DND-41 (cell line): ENCODE measurements at places on chromosomes 1 and 21.
A peak's percentile ranks its signal among the peaks of the same experiment; 100 is the strongest.

DNA sequence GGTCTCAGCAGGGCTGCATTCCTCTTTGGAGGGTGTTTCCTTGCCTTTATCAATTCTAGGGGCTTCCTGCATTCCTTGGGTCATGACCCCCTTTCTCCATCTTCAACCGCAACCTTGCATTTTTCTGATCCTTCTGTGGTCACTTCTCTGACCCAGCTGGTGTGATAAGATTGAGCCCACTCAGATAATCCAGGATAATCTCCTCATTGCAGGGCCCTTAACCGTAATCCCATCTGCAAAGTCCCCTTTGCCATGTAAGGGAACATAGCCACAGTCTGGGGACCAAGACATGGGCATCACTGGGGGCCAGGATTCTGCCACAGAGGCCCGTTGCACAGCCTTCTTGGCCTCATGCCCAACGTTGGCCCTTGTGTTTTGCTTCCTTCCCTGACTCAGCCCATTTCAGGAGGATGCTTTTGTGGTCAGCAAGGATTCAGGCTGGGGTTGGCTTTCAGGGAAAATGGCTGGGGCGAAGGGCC lies 35.0 kb upstream of the IL19 start:
- no peak for DNase-seq
- peaks cover 49% of the 10 kb centered on the region for H3K4me1 ChIP-seq
- peak overlapping the region; percentile 64 for H3K27ac ChIP-seq
- no peak overlapping the region for H3K4me3 ChIP-seq
- H3K27me3 ChIP-seq: no peaks in the 10 kb centered on the region

GRCh38 chr1:230306169-230306568 lies 120.0 kb downstream of the PGBD5 start:
- DNase-seq: no peak
- no peaks in the 10 kb centered on the region for H3K36me3 ChIP-seq
- no peaks in the 10 kb centered on the region for H3K27me3 ChIP-seq
- H3K4me3 ChIP-seq: no peak overlapping the region
- peaks cover 5% of the 10 kb centered on the region for H3K4me1 ChIP-seq

DNA sequence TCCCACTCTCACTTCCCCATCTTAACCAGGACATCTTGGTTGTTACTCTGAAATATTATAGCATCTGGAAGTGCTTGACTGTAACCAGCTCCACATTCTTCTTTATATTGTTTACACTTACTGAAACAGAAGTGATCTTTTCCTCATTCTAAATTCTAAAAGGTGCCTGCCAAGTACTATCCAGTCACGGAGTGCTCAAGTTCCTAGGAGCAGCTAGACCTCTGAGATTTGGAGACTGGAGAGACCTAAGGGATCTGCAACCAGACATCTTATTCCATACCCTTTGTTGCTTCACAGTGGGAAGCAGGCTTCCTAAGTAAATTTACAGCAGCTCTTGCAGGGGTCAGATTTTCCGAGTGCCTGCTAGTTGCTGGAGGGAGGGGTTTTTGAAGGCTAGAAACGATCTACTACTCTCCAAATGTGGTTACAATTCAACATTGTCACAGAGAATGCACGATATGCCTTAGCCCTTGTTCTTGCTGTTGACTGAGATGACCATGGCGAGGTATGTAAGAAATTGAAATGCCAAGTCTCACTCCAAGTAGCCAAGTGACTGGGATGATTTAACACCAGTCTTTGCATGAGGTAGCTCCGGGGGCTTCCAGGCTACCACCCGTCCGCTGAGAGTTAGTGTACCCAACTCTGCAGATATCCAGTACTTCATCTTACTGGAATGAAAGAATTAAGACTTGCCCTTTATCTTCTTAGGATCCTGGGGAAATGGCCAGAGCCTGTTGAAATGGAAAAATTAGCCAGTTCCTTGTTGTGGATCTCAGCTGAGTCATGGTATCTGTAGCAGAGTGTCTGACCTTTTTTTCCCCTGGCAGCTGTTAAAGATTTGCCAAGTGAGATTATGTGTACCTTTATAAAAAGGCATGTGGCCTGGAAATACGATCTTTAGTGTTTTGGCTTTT lies 150.8 kb downstream of the MAST2 start:
- no peaks in the 10 kb centered on the region for H3K36me3 ChIP-seq
- DNase-seq: no peak
- H3K4me3 ChIP-seq: no peak overlapping the region

GRCh38 chr1:235052067-235053008 lies 76.3 kb downstream of the TOMM20 start:
- H3K36me3 ChIP-seq: no peaks in the 10 kb centered on the region
- no peaks in the 10 kb centered on the region for H3K27me3 ChIP-seq
- no peak overlapping the region for H3K27ac ChIP-seq
- no peaks in the 10 kb centered on the region for H3K4me1 ChIP-seq
- H3K4me3 ChIP-seq: no peak overlapping the region

DNA sequence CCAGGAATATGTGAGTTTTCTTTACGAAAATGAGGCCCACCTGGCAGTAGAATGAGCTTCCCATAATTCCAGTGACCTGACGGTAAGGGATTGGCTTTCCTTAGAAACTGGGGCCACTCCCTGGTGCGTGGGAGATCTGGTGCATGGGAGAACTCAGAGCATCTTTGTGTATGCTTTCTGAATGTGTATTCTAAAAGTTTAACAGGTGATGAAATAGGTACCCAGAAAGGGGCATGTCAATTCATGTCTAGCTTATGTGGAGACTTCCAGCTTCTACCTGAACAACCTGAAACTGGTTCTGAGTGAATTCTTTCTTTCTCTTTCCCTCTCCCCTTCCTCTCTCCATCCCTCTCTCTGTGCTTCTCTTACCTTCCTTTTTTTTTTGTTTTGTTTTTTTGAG lies 15.2 kb upstream of the FCRLA start:
- no peak for DNase-seq
- H3K27me3 ChIP-seq: peaks cover 2% of the 10 kb centered on the region
- H3K4me1 ChIP-seq: no peaks in the 10 kb centered on the region
- no peak overlapping the region for H3K4me3 ChIP-seq

DNA sequence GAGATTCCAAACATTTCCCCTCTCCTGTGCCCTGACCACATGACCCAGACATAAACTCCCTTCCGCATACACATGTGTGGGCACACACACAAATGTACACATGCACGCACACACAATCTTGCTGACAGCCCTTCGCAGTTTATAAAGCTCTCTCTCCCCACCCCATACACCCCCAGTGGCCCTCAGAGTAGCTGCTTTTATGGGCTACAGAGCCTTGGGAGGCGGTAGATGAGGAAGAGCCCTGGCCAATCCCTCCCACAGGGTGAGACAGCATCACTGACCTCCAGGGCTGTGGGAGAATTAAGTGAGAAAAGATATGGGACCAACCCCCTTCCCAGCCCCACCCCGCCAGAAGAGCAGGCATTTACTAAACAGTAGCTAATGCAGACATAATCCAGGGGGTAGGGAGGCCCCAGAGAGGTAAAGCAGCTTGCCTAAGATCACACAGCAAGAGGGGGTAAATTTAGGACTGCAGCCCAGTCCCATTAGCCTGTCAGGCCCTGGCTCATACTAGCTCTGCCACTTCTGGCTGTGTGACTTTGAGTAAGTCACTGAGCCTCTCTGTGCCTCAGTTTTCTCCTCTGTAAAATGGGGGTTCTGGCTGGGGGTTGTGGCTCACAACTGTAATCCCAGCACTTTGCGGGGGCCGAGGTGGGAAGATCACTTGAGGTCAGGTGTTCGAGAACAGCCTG lies 5.1 kb downstream of the SDC3 start:
- peaks cover 25% of the 10 kb centered on the region for H3K27me3 ChIP-seq
- H3K27ac ChIP-seq: no peak overlapping the region
- no peaks in the 10 kb centered on the region for H3K4me1 ChIP-seq
- no peak for DNase-seq

GRCh38 chr1:32334864-32335534 lies 1.0 kb downstream of the MARCKSL1 start:
- no peaks in the 10 kb centered on the region for H3K27me3 ChIP-seq
- H3K4me1 ChIP-seq: peaks cover 39% of the 10 kb centered on the region
- H3K27ac ChIP-seq: peak overlapping the region; percentile 81
- peaks cover 51% of the 10 kb centered on the region for H3K36me3 ChIP-seq

DNA sequence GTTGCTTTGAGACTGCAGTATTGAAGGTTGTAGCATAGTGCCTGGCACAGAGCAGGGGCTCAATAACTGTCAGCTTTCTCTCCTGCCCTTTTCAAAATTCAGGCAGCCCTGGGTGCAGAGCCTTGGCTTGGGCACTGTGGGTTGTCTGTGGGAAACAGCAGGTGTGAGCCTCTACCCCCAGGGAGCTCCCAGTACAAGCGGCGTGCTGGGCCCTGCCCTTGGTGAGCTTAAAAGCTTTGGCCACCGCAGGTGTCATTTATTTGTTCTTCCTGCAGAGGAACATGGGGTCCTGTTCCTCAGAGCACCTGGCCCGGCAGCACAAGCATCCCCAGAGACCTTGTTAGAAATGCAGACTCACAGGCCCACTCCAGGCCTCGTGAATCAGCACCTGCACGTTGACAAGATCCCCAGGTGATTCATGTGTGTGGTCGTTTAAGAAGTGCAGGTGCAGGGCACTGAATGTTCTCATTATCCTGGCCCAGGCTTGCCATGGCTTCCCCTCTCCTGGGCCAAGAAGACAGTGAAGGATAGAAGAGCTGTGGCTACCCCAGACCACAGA lies 29.9 kb upstream of the IGSF21 start:
- H3K4me3 ChIP-seq: no peak overlapping the region
- DNase-seq: no peak
- peaks cover 11% of the 10 kb centered on the region for H3K27me3 ChIP-seq
- H3K4me1 ChIP-seq: no peaks in the 10 kb centered on the region
- H3K36me3 ChIP-seq: no peaks in the 10 kb centered on the region
- no peak overlapping the region for H3K27ac ChIP-seq

DNA sequence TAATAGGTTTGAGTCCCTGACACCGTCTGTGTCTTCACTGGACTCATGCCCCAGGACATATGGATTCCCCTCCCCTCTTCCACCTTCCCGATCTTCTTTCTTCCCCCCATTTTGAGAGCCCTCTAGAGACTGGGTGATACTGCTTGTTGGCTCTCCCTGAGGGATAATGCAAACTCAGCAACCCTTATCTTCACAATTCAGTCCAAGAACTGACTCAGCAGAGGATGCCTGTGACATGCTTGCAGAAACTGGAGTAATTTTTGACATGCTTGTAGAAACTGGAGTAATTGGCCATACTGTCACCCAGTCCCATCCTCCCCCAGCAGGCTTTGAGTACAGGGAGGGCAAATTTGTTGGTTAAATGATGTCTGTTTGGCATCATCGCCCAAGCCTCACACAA lies 127.6 kb upstream of the CTTNBP2NL start:
- no peaks in the 10 kb centered on the region for H3K4me1 ChIP-seq
- H3K4me3 ChIP-seq: no peak overlapping the region
- no peak overlapping the region for H3K27ac ChIP-seq
- H3K36me3 ChIP-seq: no peaks in the 10 kb centered on the region
- no peak for DNase-seq
- peaks cover 32% of the 10 kb centered on the region for H3K27me3 ChIP-seq

GRCh38 chr1:177017287-177017852 lies 147.1 kb downstream of the ASTN1 start:
- no peaks in the 10 kb centered on the region for H3K27me3 ChIP-seq
- no peak overlapping the region for H3K27ac ChIP-seq
- DNase-seq: no peak
- no peaks in the 10 kb centered on the region for H3K36me3 ChIP-seq

DNA sequence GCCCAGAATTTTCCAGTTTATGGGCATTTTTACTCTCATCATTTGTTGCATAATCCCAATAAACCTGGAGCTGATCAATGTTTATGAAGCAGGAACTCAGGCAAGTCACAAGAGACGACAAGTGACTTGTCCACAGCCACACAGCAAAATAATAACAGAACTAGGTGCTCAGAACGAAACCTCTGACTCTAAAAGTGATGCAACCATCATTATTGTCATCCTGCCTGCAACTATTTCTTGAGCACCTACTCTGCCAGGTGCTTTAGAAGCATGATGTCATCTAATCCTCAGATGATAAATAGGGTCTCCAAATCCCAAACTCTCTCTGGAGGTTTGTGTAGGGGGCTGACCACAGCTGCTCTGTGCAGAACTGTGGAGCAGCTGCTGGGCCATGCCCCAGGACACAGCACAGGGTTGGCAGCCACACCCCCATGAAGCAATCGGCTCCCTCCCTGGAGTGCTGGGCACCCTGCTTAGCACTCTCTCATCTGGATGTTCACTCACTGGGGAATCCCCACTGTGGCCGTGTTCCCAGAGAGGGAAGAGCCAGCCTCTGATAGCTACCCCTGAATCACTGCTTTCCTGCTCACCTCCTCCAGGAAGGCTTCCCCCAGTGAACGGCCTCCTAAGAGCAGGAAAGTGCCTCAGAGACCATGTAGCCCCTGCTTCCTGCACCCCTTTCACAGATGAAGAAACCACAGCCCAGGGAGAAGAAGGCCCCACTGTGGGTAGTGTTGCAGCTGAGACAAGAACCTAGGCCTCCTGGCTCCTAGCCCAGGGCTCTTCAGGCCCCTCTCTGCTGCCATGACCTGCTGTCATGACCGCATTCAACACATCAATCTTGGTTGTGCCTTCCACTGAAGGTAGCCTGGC lies 2.1 kb downstream of the TTC22 start:
- H3K27me3 ChIP-seq: peaks cover 8% of the 10 kb centered on the region
- no peak overlapping the region for H3K4me3 ChIP-seq
- H3K27ac ChIP-seq: no peak overlapping the region
- DNase-seq: no peak
- H3K36me3 ChIP-seq: no peaks in the 10 kb centered on the region
- H3K4me1 ChIP-seq: no peaks in the 10 kb centered on the region

GRCh38 chr1:148363439-148363810 lies 119.7 kb downstream of the PPIAL4G start:
- DNase-seq: no peak
- H3K27ac ChIP-seq: no peak overlapping the region
- H3K27me3 ChIP-seq: no peaks in the 10 kb centered on the region
- no peaks in the 10 kb centered on the region for H3K4me1 ChIP-seq
- no peaks in the 10 kb centered on the region for H3K36me3 ChIP-seq
- no peak overlapping the region for H3K4me3 ChIP-seq

DNA sequence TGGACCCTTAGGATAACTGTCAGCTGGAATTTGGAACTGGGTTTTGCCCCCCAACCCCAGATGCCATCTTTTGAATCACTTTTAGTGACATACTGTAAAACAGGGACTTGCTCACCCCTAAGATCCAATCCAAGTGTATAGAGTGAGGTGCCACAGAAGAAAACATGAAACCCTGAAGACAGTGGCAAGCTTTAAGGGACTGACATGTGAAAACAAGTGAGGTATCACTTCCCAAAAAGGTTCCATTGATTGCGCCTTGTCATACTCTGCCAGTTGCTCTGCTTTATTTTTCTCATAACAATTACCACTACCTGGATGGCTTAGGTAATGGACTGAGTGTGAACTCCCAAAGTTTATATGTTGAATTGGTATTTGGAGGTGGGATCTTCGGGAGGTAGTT lies 115.6 kb downstream of the CSMD2 start:
- no peak overlapping the region for H3K27ac ChIP-seq
- no peak overlapping the region for H3K4me3 ChIP-seq
- no peak for DNase-seq
- no peaks in the 10 kb centered on the region for H3K36me3 ChIP-seq

DNA sequence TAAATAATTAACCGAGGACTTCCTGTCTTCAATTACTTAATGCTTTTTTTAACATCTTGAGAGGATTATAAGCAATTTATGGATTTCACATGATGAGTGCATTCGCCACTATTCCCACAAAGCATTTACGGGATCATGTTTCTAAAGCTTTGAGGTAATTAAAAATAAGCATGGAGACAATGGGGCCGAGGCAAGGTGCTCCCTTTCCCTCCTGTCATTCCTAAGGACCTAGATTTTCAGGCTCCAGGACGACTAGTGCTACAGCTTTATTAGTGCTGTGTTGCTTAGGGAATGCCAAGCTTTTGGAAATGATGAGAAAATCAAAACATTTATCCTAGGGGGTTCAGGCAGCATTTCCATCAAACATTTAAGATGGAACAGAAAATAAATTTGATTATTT lies 209.2 kb downstream of the KCTD3 start:
- no peaks in the 10 kb centered on the region for H3K4me1 ChIP-seq
- H3K36me3 ChIP-seq: no peaks in the 10 kb centered on the region
- no peak overlapping the region for H3K4me3 ChIP-seq
- no peak for DNase-seq
- no peaks in the 10 kb centered on the region for H3K27me3 ChIP-seq
- no peak overlapping the region for H3K27ac ChIP-seq
